Spinal cord (tissue), 10 donors: ENCODE measurements at places on chromosomes 6 and 20.

DNA sequence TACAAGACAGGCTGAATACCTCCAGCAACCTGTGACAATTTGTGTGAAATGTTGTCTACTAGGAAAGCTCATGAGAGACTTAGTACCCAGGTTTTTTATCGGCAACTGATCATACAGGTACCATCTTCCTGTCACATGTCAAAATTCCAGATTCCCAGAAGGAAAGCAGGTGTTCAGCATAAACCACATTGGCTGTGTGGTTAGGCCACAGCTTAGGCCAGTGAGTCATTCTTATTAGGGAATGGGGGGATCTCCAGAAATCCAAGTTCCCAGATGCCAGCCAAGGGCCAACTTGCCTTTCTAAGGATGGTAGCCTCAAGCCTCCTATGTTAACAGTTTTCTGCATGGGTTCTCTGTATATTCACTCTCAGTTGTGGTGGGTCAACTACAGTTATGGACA is 65.9 kb downstream of the FAM184A start:
- DNase-seq = no peak

DNA sequence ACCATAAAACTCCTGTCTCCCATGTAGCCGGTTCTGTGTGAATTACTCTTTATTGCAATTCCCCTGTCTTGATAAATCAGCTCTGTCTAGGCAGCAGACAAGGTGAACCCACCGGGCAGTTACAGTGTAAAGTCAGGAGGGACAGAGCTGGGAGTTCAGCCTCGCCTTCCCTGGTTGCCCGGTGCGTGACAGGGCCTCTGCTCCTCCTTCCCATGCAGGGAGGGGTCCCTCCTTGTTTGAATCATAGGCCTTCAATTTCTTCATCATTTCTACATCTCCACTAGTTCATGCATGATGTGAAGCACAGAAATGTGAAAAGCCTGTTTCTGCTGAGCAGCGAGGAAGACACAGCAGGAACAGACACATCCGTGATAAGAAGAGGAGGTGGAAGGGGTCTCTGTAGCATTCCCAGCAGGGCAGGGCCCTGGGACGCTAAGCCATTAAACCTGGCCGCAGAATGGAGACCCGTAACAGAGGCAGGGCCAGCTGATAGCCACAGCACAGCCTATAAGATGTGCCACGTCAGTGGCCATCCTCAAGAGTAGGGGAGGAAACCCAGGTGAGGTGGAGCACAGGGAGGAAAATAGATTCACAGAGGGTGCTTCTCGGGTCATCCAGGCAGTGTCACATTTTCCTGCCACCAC is 106.7 kb upstream of the CST7 start:
- peak; percentile 9 for DNase-seq

GRCh38 chr20:9597547-9597946 is 83.2 kb downstream of the LAMP5 start:
- DNase-seq = no peak

DNA sequence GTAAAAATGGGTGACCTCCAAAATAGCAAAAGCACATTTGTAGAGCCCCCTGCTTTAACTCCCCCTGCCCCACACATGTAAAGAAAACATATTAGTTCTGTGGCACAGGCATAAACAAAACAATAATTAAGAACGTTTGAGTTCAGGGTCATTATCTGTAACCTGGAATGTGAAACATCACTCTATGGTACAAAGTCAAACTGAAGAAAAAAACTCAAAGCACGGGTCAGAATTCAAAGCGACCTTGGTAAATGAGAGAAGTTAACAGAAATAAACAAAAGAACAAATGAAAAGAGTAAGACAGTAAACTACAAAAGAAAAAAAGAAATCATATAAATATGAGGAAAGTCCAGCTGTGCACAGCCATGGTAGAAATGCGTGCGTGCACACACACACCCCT is 67.5 kb downstream of the PKHD1 start:
- no peak for DNase-seq

DNA sequence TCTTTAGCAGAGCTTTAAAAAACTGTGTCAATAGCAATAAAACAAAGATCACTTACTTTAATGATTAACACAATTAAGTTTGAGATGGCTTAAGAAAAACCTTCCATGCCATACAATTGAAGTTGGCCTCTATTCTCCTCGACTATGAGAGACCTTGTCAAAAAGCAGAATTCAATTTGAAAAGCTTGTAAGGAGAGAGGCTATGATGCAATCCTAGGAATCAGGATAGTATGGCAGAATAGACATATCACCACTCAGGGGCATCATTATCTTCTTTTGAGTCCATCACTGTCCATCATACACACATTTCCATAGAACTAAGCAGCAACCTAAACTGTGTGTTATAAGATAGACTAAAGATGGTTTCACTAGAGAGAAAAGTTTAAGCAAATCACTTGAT is 17.2 kb downstream of the TBC1D7 start:
- DNase-seq = no peak

DNA sequence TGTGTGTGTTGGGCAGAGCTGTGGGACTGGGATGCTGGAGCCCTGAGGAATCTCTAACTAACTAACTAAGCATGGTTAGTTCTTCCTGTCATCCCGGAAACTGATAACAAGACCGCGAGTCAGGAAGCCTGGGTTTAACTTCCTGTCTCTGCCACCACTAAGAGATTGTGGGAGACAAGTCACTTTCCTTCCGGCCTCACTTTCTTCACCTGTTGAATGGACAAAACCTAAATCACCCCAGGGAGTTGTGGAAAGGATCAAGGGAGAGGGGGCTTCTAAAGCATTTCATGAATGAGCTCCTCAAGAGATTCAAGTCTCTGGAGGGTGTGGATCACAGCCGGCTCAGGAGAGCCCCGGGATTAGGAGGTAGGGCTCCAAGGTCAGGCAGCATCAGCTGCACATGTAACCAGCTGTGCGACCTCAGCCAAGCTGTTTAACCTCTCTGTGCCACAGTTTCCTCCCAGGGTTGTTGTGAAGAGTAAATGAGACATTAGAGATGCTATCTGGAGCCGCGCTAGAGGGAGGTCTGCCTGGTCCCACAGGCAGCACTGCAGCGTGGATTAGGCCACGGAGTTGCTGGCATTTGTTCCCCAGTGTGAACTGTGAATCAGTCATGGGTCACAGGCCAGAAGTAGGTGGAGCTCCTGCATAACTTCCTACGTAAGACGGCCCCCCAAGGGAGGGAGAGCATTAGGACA is 105.1 kb downstream of the TOX2 start:
- DNase-seq = no peak

DNA sequence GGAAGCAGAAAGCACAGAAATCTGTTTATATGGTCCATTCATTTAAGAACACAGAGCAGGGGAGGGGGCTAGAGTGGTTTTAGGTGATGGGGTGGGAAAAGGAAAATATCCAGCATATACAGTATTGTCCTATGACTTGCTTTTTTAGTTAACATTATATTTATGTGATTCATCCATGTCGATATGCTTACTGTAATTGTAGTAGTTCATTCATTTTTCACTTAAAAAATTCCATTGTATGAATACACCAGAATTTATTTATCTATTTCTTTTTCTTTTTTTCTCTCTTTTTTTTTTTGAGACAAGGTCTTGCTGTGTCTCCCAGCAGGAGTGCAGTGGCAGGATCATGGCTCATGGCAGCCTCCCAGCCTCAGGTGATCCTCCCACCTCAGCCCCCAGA is 9.6 kb upstream of the PRIM2 start:
- no peak for DNase-seq

DNA sequence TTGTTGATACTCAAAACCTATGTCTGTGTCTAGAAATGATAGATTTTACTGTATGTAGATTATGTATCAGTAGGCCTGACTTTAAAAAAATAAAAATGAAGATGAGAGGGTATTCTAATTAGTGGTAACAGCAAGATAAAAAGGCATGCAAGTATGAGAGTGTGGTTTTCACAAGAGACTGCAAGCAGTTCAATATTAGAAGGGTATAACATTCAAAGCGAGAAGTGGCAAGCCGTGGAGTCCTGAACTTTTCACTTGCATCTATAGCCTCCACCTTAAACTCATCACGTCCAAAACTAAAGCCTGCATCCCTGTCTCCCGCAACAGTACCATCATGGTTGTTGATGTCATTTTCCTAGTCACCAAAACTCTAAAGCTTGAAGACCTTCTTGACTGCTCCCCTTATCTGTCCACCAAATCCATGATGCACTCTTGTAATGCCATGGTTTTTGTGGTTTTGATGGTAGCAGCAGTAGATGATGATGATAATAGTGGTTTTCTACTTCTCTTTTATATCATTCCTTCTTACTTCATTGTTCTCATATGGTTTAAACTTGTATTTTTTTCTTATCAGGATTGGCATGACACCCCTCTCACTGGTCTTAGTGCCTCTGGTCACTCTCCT is 9.2 kb upstream of the CGA start:
- DNase-seq = no peak

DNA sequence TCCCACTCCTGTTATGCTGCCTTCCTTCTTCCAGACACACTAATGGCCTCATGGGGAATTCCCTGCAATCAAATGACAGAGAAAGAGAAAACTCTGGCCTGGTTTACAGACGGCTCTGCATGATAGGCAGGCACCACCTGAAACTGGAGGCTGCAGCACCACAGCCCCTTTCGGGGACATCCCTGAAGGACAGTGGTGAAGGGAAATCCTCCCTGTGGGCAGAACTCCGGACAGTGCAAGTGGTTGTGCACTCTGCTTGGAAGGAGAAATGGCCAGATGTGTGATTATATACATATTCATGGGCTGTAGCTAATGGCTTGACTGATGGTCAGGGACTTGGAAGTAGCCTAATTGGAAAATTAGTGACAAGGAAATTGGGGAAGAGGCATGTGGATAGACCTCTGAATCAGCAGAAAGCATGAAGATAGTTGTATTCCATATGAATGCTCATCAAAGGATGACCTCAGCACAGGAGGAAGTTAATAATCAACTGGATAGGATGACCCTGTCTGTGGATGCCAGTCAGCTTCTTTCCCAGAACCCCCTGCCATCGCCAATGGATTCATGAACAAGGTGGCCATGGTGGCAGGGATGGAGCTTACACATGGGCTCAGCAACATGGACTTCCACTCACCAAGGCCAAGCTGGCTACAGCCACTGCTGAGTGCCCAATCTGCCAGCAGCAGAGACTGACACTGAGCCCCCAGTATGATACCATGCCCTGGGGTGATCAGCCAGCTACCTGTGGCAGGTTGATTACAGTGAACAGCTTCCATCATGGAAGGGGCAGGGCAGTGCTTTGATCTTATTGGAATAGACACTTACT is 44.5 kb upstream of the VSX1 start:
- DNase-seq = no peak

GRCh38 chr6:5846889-5847288 is 159.8 kb downstream of the NRN1 start:
- DNase-seq = no peak
